Hair follicle dermal papilla cell (primary cell): ENCODE measurements at places on chromosomes 12 and 14. TPM values are rescaled to one million over a fixed set of nuclear protein-coding genes. Genes with fewer than 3 reads are reported as not detected.

The RERG gene
- total RNA-seq, result 0.24 TPM in 1 of 2 replicates, not detected in the other

The RNFT2 gene
- total RNA-seq, result 0.97 TPM in 2 replicates

The PPP4R4 gene
- total RNA-seq, result 2.7 and 5.4 TPM in 2 replicates

The KRT75 gene
- not detected in 2 replicates for total RNA-seq

The CYP27B1 gene
- 1.2 and 1.9 TPM in 2 replicates for total RNA-seq

The MMP17 gene
- total RNA-seq, result 11.2 and 18.5 TPM in 2 replicates

The IAPP gene
- not detected in 2 replicates for total RNA-seq

The SLCO1C1 gene
- total RNA-seq, result 0.24 and 0.49 TPM in 2 replicates

The SLC6A13 gene
- total RNA-seq, result 0.36 TPM in 1 of 2 replicates, not detected in the other

The MANSC4 gene
- total RNA-seq, result not detected in 2 replicates

The B3GNT4 gene
- not detected in 2 replicates for total RNA-seq

The MUCL1 gene
- total RNA-seq, result not detected in 2 replicates

The GOLT1B gene
- total RNA-seq, result 70.6 and 80.4 TPM in 2 replicates

The ACSM4 gene
- not detected in 2 replicates for total RNA-seq

The RAB35 gene
- total RNA-seq, result 39.0 and 40.4 TPM in 2 replicates

The KLRC1 gene
- not detected in 2 replicates for total RNA-seq

The IQSEC3 gene
- not detected in 2 replicates for total RNA-seq

The BICDL1 gene
- not detected in 2 replicates for total RNA-seq

The KCNMB4 gene
- total RNA-seq, result 2.6 and 2.8 TPM in 2 replicates

The FITM1 gene
- total RNA-seq, result not detected in 2 replicates

The DAD1 gene
- total RNA-seq, result 172 and 225 TPM in 2 replicates

The RBP5 gene
- total RNA-seq, result not detected in 2 replicates

The LRTM2 gene
- not detected in 2 replicates for total RNA-seq

The TMCC3 gene
- total RNA-seq, result 0.24 and 0.49 TPM in 2 replicates

The LRRC23 gene
- 6.9 and 8.9 TPM in 2 replicates for total RNA-seq

The C12orf50 gene
- not detected in 2 replicates for total RNA-seq

The SERPINA3 gene
- total RNA-seq, result 0.49 and 0.85 TPM in 2 replicates

The PLA2G1B gene
- total RNA-seq, result not detected in 2 replicates
